ENCODE measurements at places on chromosomes 5 and 9.

DNA sequence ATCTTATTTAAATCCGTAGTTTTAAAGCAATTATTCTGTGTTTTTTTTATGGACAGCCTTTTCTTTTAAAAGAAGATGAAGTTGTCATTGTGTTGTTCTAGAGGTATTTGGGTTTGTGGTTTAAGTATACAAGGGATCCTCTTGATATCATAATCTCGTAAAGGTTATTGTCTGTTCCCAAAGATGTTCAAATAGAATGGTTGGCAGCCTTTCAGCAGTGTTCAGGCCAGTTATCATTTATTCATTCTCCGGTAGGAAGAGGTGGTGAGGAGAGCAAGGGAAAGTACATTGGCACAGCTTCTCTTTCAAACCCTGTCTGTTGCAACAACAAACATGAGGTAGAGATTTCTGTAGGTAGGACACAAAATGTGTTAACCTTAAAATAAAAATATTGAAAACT is 147.0 kb downstream of the FOCAD start:
- DNase-seq, result no peak

DNA sequence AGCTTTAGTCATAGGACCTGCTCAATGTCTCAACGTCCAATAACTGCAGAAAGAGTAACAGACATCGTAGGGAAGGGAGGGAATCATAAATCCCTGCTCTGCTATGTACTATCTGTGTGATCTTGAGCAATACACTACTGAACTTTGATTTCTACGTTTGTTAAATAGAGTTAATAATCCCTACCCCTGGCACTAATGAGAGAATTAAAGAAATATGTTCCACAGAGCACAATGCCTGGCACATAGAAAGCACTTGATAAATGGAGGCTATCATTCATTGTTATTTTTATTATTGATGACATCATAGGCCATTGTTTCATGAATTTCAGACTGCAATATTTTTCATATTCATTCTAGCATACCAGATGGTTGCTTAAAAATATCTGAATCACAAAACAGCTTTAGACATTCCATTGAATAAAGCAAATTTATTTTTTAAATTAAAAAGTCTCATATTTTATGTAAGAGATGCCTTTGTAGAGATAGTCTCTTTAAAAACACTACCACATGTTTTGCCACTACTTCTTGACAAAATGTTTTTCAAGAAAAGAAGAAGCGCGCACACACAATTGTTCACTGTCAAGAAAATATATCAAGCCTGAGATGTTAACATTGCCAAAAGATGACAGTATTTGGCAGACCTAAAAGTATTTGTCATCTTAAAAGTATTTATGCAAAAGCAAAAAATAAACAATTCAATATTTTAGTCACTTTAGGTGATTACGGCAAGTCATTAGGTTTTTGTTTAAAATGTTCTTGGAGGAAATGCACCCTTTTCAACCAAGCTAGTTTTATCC is 108.5 kb downstream of the EBF1 start:
- no peak for DNase-seq

DNA sequence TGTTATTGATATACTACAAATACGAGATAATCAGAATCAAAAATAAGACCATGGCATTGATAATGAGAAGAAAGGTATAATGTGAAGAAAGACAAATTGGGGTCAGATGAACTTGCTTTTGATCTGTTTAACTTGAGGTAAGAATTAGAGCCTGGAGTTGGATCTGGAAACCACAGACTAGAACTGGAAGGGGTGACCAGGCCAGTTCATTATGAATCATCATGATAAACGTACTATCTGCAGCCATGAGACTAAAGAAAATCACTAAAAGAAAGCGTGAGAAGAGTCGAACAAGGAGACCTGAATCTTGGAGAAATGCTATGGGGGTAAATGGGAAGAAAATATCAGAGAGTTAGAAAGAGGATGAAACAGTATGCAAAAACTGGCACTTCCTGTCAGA is 967.5 kb downstream of the NR2F1-AS1 start:
- DNase-seq, result no peak

DNA sequence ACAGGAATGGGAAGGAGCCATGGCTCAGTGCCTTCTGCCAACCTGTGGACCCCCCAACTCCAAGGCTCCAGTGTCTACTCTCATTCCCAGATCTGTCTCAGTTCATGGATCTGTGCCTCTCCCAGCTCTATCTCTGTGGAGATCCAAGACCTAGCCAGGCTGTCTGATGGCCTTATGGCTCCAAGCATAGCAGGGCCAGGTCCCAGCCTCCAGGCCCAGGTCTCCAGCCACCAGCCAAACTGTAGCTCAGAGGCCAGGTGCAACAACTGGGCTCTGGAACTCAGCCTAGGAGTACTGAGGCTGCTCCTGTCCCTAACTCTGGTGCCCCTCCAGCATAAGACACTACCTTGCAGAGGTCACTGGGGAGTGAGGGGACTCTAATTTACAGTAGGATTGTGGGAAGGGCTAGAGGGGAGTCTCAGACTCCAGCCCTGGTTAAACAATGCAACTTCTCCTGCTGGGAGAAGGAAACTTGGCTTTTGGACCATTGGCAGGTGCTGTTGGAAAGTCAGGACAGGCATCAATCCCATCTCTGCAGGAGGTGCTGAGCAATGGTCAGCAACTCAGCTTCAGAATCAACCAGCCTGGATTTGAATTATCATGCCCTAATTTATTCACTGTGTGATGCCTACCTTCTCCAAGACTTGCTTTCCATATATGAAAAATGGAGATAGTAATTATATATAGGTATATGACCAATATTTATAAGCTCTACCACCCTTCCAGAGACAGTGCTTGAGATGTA is 63.0 kb downstream of the PCDH1 start:
- DNase-seq, result no peak

- no peak for DNase-seq
Observed at GRCh38 chr5:128596071-128596470, 58.0 kb upstream of the FBN2 start.

GRCh38 chr5:135208903-135209721 is 175.1 kb upstream of the PITX1 start:
- DNase-seq, result no peak

DNA sequence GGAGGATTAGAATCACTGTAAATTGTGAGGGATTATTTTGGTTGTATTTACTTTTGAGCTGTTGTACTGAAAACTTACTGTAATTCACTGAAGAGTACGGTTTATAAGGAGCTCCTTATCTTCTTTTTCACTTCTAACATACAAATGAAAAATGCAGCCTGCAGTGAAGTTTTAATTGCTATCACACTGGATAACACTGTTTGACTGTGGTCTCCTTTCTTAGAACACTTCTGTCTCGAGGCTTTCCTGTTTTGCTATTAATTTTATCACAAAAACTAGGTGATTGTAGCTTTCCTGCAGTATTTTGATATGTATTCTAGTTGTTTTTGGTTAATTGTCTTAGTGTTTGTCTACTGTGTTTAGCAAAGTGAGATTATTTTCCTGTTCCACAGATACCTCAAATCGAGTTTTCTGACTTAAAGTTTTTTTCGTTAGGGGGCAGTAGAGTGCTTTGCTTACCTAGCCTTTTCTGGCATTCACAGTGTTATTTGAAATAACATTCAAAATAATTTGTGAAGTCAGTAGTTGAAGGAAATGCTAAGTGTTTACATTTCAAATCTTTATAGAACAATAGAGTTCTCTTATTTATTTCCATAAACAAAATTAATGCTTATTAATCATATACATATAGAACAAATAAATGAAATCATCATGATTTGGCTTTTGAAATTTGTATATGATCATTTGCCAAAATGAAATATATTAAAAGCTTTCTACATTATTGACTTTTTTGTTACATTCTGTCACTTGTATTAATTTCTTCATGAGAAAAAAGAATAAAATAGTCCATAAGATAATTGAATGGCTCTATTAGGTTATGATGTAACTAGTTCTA is 52.9 kb downstream of the COMMD10 start:
- peak; percentile 84 for DNase-seq

DNA sequence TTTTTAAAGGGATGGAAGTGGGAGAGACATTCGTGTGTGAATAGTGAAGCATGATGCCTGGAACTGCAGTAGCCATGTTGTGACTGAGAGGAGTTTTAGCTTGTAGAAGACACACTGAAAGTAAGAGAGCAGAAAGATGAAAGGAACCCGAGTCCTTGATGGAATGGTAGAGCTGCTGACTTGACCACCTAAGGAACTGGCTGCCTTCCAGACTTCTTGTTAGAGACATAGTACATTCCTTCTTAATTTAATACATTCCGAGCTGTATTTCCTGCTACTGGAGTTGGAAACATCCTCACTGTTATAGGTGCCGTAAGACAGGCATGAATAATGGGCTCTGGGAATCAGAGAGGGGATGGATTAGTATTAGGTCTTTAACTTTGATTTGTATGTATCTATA is 7.4 kb downstream of the CER1 start:
- no peak for DNase-seq

- DNase-seq, result peak; percentile 14
Observed at GRCh38 chr9:37413311-37413710, 9.2 kb upstream of the GRHPR start.
